Left lung (tissue), 14 donors: ENCODE measurements at places on chromosomes 7 and 10. TPM values are rescaled to one million over a fixed set of nuclear protein-coding genes. Genes with fewer than 3 reads are reported as not detected.
A peak's percentile ranks its signal among the peaks of the same experiment; 100 is the strongest.

DNA sequence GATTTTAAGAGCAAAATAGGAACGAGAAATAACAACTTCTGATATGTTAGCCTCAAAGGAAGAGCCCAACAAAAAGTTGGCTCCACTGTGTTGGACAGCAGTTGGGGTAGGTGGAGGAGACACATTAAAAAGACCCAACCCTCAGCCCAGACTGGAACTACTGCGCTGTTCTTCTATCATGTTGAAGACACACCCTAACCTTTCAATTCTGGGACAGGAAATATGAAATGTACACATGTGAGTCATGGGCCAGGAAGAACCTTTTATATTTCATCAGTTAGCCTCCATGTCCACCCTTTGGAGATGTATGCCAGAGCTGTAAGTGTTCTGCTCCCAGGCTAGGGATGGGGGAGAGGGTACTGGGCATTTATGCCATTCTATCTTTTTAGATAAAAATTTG lies 22.1 kb downstream of the CLDN12 start:
- no peak for DNase-seq

- DNase-seq = no peak
Observed at GRCh38 chr7:103915680-103916357, 73.6 kb downstream of the RELN start.

LGI1 gene
- 0.10 TPM for polyA plus RNA-seq

OR6V1 gene
- polyA plus RNA-seq = not detected

DNA sequence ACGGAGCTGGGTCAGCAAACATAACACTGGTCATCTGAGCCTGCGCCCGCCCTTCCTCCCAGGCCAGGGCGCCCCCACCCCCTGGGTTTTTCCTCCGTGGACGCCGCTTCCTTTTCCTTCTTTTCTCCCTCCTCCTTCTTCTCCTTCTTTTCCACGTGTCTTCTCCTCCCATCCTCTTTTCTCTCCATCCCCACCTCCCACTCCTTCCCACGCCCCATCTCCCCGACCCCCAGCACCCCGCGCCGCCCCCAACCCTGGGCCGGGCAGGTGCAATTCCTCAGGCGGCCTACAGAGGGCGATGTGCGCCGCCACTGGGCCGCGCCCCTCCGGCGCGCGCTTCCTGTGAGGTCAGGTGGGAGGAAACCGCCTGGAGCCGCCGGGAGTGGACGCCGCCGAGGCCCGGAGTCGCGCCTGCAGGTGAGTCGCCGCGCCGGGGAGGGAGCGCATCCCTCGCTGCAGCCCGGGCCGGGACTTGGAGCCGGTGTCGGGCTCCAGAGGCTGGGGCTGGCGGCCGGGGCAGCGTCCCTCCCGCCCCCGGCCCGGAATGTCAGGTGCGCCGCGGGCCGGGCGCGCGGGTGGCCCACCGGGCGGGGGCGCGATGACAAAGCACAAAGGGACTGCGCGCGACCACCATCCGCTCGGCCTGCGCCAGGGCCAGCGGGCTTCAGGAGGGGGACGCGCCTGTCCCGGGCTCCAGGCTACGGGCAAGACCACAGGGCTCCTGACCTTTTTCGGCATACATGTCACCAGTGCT lies at the start of gene FAM241B:
Gene FAM241B, plus strand, starts transcription at position 351 of the 754 bp plus-strand sequence. CDS start 1,497 bp downstream, outside the sequence.
- peak; percentile 71 for DNase-seq

DNA sequence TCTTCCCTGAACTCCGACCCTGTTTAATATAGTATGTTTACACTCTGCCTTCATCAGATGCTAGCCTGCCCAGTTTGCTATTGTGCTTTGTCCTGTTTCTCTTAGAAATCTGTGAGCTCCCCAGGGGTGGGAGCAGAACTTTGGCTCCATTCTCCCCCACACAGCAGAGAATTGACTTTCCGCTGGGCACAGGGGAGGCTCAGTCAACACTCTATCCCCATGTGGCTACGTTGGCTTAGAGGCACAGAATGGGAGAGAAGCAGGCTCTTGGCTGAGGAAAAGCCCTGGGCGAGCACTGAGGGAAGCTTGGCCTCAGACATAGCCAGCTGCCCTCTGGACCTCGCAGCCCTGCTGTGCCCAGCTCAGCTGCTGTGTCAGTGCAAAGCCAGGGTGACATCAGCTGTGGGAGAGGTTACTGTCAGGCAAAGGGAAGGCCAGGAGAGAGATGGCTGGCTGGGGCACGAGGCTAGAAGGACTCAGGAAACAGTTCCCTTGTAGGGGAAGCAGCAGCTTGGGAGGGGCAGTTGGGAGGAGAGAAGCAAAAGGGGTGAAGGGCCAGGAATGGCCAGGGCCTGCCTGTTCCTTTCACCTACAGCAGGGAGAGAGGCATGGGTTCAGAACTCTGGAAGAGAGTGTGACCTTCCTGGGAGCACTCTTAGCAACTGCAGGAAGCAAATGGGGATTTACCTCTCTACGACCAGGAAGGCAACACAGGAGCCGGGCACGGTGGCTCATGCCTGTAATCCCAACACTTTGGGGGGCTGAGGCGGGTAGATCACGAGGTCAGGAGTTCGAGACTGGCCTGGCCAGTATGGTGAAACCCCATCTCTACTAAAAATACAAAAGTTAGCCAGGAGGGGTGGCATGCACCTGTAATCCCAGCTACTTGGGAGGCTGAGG lies 5.8 kb upstream of the SCD start:
- DNase-seq = no peak
